HFF-Myc (cell line): ENCODE measurements at places on chromosomes 3 and 15.

DNA sequence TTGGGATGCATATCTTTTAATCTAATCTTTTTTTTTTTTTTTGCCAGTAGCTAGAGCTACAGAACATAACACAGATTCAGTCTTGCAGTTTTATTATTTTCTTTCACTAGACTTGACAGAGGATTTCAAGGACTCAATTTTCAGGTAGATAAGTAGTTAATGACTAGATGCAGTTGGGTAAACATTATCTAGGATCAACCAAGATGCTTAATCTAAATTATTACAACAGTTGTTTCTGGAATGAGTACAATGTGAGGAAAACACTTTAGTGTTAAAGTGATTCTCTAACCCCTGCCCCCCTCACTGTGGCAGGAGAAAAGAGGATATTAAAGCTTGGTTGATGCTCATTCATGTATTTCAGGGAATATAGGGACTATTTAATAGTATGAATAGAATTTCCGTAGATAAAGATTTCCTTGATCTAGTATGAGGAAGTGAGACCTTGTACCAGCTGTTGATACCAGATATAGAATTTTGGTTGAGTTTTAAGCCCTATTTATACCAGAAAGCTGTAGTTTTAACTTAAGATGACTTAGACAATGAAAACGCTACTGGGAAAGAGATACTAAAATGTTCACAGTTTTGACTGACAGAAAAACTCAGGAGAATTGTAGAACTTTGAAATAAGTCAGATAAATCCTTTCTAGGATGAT, 389.0 kb upstream of the C2CD4B start:
- DNase-seq: no peak

DNA sequence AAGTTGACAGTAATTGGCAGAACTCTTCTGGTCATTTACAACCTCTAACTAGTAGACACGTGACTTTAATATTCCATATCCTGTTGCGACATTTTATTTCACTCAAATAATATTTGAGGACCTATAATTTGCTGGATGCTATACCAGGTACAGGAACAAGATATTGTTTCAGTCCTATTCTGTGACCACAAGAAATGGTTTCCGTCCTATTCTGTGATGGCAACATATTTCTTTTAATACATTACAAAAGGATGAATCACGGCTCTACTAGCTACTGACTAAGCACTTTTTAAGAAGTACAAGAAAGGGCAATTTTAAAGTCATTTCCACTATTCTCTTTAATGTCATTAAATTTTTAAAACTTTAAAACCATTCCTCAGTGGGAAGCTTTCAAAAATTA, 400.2 kb downstream of the CNTN3 start:
- no peak for DNase-seq

- no peak for DNase-seq
Observed at GRCh38 chr3:161323926-161324621, 47.2 kb downstream of the SPTSSB start.

DNA sequence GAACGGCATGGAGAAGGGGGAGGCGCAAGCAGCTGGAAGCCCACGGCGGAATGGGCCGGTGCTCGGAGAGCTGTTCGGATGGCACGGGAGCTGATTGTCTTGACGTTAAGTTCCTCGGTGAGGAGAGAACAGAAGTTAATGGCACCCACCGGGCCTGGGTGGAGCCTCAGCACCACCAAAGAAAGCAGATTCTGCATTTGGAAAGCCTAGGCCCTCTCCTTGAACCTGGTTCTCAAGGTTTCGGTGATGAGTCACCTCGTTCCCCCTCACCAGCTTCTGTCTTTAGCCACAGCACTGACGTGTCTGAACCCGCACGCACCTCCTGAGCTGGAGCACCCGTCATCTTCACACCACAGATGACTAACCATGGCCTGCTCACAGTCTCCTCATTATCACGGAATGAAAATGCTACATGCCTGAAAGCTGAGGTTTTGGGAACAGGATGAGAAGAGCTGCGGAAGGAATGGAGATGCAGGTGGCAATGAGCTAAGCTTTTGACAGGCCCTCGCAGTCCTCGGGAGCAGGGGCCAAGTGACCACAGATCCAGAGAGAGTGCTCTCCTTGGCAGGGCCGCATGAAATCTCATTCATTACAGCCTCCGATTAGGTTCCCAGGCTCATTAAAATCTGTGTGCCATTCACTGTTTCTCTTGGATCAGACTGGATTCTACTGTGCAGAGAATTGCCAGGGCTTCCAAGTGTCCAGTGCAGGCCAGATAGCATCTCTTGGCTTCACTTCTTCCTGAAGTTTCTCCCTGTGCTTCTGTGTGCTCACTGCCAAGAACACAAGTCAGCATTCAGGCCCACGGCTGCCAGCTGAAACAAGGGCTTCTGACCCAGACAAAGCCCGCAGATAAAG, 96.3 kb upstream of the DLG1 start:
- DNase-seq: peak; percentile 83
